CD4-positive, alpha-beta T cell treated with Interleukin-15 for 1 hour (primary cell): ENCODE measurements at places on chromosomes 7 and 10.

DNA sequence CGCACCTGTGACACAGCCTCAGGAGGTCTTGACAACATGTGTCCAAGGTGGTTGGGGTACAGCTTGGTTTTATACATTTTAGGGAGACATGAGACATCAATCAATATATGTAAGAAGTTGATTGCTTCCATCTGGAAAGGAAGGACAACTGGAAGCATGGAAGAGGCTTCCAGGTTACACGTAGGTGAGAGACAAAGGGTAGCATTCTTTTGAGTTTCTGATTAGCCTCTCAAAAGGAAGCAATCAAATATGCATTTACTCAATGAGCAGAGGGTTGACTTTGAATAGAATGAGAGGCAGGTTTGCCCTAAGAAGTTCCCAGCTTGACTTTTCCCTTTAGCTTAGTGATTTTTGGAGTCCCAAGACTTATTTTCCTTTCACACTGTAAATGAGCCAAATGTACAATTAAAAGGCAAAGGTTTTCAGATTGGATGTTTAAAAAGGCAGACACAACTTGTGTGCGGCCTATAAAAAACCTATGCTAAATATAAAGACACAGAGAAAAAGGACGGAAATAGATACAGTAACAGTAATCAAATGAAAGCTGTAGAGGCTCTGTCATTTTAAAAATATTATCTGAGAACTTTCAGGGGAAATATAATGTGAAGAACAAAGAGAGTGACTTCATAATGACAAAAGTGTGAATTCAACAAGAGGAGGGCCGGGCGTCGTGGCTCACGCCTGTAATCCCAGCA lies 65.7 kb upstream of the LANCL2 start:
- DNase-seq, result no peak

GRCh38 chr7:47719675-47720074 lies 137.8 kb upstream of the TNS3 start:
- no peak for DNase-seq

DNA sequence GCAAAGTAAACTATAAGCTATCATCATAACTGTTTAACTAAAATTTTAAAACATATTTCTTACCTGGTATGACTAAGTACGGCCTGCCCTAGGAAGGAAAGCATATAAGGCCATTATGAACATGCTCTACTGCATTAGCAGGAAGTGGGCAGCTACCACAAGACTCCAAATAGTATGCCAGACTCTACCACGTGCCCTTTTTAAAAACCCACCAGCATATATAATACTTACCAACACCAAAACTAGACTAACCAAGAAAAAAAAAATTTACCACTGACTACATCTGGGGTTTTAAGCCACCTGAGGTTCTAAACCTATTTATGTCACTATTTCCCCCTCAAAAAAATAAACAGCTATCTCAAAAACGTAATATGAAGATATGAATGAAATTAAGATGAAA lies 30.1 kb downstream of the NUDCD3 start:
- DNase-seq, result peak; percentile 56

- DNase-seq, result no peak
These were observed 571.3 kb upstream of the NRG3 start for GRCh38 chr10:81303656-81304055.

GRCh38 chr7:33807779-33808482 lies 97.4 kb upstream of the BMPER start:
- DNase-seq, result no peak

GRCh38 chr10:11320809-11321520 lies 290.5 kb downstream of the USP6NL start:
- no peak for DNase-seq
